ENCODE measurements at places on chromosomes 3 and 15.

- DNase-seq: no peak
Observed at GRCh38 chr3:13368834-13369233, 51.3 kb downstream of the NUP210 start.

GRCh38 chr3:157088601-157089454, 71.1 kb downstream of the CCNL1 start:
- DNase-seq: no peak

- DNase-seq: no peak
Observed at GRCh38 chr3:152288681-152289080, 20.0 kb downstream of the MBNL1 start.

DNA sequence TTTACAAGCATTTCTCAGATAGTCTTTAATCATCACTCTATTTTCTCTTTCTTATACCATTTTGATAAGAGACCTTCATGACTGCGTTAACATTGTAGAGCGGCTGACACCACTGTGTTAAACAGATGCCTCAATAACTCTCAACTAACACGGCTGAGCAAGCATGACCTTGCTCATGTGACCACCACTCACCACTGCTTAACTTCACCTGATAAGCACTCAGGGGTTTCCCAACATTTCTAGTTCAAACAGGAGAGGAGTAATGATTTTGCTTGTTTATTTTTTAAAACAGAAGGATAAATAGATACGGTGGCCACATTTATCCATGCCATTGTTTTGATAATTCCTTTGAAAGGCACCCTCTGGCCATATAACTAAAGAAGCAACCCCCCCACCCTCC, 37.7 kb upstream of the TMEM45A start:
- no peak for DNase-seq

GRCh38 chr3:29758434-29759322, 477.8 kb downstream of the RBMS3 start:
- DNase-seq: no peak

DNA sequence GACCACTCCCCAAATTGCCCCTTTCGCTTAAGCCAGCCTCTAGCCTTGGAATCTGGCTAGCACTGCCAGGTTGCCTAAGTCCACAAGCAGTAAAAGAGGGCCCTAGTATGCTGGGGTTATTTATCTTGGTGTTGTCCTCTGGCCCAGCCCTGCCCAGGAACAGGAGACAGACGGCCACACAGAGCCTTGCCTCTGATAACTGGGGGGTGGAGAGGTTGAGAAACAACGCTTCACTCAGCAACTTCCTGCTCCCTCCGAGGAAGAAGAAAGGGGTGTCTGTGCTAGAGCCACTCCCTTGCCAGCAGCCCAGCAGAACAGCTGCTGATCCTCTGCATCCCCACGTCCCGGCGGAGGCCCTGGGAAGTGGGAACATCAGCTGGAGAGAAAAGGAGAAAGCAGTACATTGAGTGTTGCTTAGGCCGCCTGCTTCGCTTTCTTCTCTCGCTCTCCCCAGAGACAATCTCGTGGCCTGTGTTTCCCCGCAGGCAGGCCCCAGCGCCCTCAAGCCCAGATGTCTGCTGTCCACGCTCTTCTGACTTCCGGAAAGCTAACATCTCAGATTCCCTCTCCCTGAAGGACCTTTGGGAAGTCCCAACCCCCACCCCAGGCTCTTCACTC, 22.6 kb upstream of the C3orf70 start:
- no peak for DNase-seq

- DNase-seq: no peak
Observed at GRCh38 chr15:38274135-38274534, 21.5 kb downstream of the SPRED1 start.
